Right renal cortex interstitium (tissue), 3 donors: ENCODE measurements at places on chromosomes 13 and 19. TPM values are rescaled to one million over a fixed set of nuclear protein-coding genes. Genes with fewer than 3 reads are reported as not detected.

The CYP4F22 gene
- not detected for polyA plus RNA-seq

The MBD3L3 gene
- polyA plus RNA-seq = not detected

The BST2 gene
- 151 TPM for polyA plus RNA-seq

The CEACAM20 gene
- polyA plus RNA-seq = not detected

The PEX11G gene
- polyA plus RNA-seq = 5.4 TPM

GRCh38 chr19:5911366-5911765, 2.7 kb upstream of the CAPS start:
- DNase-seq = no peak

DNA sequence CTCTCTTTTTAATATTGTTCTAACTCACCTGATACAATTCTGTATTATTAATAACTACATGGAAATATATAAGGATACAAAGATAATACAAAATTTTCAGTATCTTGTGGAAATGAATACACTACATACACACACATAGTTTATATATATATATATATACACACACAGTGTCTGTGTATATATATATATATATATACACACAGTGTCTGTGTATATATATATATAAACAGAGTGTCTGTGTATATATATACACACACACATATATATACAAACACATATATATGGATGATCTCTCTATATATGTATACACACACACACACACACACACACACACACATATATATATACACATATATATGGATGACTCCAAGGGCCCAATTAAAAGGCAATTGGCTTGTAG, 749.1 kb downstream of the DACH1 start:
- DNase-seq = no peak

DNA sequence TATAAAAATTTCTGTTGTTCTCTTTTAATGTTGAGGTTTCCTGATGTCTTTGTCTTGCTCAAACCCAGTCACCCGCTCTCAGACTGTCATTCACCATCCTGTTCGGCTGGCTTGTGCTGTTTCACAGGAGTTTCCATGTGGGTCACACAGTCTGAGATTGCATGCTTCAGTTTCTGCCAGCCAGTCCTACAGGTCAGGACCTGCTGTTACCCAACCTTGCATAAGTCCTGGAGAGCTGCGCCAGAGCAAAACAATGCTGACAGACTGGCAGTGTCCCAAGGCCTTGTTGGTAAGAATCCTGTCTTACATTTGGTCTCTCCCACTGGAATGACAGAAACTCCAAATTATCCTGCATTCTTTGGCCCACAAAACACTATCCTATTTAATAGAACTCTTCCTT, 340.0 kb upstream of the SLITRK5 start:
- peak; percentile 1 for DNase-seq

GRCh38 chr19:2982561-2982960, 5.2 kb downstream of the TLE6 start:
- DNase-seq = no peak

- DNase-seq = peak; percentile 98
These were observed at the start of gene MZF1 for GRCh38 chr19:58572818-58573657. TSS of gene MZF1 (minus strand) at chr19:58573335. CDS start at chr19:58571389, 1,946 bp downstream.

DNA sequence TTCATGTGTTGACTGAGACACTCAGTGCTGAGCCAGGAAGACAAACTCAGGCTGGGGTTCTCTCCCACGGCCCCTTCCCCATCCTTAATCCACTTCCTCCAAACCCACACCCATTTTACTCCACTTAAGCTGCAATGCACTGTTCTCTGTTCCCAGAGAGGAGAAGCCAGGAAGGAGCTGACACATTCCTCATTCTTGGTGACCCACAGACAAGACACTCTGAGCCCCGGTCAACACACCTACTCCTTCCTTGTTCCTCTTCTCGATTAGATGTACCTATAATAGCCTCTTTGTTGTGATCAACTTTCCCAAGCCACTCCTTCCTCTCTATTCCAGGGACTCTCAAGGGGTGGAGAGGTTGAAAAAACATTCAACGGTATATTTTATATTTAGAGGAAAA, 47.1 kb downstream of the INSR start:
- no peak for DNase-seq

DNA sequence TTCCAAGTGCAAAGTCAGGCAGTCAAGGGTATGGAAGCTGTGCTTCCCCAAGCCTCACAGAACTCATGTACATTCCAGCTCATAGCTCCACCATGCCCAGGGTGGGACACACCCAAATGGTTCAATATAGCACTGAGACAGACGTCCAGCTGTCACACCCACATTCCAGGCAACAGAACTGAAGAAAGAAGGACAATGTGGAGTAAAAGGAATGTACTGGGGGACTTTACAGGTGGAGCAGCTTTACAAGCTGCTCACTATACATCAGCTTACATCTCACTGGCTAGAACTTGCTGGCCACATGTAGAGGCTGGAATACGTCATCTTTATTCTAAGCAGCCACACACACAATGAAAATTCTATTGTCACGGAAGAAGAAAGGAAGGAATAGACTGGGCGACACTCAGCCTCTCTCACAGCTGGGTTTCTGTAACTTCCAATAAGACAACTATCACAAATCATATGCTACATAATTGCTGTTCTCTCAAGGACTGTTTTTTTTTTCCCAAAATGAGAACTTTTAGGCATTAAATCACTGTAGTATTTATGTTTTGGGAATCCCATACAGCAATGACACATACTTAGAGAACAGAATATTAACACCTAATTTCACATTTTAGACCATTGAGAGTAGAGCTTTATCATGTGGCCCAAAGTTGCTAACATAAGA, 86.1 kb downstream of the KLF12 start:
- no peak for DNase-seq

GRCh38 chr19:17862711-17863519, 3.2 kb downstream of the RPL18A start:
- no peak for DNase-seq
